ENCODE measurements at places on chromosomes 16 and 17.

DNA sequence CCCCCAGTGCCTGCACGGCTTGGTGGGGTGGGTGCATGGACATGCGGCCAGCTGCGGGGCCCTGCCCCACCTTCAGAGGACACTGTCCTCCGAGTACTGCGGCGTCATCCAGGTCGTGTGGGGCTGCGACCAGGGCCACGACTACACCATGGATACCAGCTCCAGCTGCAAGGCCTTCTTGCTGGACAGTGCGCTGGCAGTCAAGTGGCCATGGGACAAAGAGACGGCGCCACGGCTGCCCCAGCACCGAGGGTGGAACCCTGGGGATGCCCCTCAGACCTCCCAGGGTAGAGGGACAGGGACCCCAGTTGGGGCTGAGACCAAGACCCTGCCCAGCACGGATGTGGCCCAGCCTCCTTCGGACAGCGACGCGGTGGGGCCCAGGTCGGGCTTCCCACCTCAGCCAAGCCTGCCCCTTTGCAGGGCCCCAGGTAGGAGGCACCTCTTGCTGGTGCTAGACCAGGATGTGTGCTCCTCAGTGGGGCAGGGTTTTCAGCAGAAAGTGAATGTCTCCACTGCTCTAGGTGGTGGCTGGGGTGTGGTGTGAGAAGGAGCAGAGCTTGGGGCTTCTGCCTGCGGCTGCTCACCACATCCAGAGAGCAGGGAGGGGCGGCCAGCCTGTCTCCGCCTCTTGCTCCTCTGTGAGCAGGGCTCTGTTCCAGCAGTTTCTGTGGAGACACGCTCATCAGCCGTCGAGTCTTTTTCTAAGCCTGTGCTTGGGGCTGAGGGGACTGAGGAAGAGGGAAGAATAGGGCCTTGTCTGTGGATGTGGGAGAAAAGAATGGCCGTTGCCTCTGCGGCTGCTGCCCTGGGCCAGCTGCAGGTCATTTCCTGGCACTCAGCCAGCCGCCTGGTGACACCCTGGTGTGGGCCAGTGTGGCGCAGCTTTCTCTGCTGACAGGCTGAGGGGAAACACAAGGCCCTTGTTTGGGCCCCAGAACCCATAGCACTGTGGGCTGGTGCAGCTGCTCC lies 2.2 kb downstream of the ZNF276 start:
- peak; percentile 55 for DNase-seq

DNA sequence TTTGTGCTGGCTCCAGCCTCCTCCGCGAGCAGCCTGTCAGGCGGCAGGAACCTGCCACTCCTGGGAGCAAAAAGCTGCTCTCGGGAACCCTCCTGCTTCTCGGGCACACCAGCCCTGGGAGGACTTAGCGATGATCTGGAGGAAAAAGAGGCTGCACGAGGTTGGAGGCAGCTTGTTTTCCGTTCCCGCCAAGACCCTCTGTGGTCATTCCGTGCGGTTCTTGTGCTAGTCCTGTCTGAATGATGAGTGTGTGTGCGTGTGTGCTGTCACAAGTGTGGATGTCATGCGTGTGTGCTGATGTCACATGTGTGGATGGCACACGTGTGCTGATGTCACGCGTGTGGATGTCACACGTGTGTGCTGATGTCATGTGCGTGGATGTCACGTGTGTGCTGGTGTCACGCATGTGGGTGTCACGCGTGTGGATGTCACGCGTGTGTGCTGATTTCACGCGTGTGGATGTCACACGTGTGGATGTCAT lies 150.0 kb downstream of the NPIPB11 start:
- DNase-seq = no peak

- no peak for DNase-seq
Observed at GRCh38 chr16:82792693-82793092, 165.9 kb downstream of the CDH13 start.

GRCh38 chr17:43664096-43664495 lies 2.4 kb upstream of the MEOX1 start:
- DNase-seq = no peak

- DNase-seq = no peak
Observed at GRCh38 chr17:19733953-19734526, 14.1 kb downstream of the ALDH3A1 start.

DNA sequence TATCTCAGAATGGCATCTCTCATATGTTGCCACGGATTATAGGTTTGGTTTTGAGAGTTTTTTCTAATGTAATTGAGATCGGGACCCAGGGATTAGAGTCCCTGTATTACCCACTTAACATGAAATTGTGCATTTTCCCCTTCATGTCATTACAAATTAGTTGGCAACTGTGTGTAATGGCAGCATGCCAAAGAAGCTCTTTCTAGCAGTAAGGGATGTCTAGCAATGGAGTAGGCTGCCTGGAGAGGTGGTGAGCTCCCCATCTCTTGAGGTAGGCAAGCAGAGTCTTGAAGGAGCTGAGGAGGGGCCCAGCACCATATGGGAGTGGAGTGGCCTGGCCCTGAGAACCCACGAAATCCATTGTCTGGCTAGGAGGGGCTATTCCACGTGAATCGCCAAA lies 10.0 kb upstream of the KATNB1 start:
- DNase-seq = no peak

GRCh38 chr17:65638221-65638975 lies 77.0 kb upstream of the AXIN2 start:
- DNase-seq = no peak

DNA sequence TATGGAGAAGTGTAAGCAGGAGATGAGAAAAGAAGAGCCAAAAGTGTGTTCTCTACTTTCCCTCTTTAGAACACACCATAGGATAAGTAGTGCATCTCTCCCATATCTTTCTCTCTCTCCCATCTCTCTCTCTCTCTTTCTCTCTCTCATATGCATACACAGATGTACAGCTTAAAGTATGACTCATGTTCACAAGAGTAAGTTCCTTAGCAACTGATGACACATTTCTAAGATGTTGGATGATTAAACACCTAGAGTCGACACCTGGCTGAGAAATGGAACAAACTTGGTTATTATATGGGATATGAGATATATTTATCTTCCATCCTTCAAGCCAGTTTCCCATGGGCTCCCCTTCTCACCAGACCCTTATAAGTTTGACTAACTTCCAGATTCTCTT lies 113.5 kb downstream of the TMEM132E start:
- no peak for DNase-seq

DNA sequence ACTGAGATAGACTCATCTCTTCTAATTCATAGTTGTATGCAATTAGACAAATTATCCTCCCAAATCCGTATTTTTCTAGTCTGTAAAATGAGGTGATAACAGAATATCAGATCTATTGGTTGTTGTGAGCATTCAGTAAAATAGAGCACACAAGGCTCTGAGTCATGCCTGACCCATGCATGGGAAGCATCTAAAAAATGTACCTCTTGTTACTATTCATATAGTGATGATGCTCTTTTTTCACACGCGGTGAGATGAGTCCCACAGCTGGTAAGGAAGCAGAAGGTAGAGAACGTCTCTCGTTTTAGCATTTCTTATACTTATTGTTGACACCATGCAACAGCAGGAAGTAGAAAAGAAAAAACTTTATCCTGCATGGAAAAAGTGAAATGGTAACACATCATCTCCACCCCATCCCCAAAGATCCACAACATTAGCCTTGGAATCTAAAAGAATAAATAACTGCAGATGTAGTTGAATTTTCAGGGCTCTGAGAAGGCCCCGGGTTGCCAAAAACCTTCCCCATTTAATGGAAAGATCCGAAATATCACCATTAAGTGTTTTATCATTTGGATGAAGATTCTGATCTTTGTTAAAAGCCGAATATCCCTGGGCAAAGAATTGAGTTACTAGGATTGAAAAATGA lies 215.6 kb downstream of the TMEM114 start:
- no peak for DNase-seq
